Hypothalamus (tissue), 51 donors: ENCODE measurements at places on chromosomes 1 and 21.

DNA sequence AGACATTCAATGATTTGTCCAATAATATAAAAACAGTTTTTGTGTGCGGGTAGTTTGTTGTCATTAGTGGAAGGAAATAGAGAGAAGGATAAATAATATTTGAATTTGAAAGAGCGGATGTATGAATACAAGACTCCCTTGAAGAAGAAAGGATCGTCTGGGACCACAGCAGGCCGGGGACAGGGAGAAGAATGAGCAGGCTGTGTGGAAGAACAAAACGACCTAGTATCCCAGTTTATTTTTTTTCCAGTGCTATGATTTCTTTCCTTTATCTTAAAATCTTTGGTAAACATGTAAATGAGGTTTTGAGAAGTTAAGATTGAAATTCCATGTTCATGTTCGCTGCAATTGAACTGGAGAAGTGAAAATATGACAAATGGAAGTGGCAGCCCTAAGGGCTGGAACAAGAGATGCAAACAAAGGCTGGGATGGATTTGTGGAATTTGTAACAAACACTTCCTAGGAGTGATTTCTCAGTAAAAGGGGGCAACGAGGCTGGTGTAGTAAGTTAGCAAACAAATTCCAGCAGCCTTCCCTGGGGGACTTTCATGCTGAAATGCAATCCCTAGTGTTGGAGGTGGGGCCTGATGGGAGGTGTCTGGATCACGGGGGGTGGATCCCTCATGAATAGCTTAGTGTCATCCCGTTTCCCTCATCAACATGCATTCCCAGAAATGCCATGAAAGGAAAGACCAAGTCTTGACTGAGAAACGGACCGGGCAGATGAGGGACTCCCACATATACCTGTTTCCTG is 10.2 kb upstream of the IFI16 start:
- peak; percentile 73 for DNase-seq

- DNase-seq, result no peak
Observed at GRCh38 chr1:229230893-229231753, 39.8 kb upstream of the RAB4A start.

GRCh38 chr1:162389971-162390370 is 8.4 kb downstream of the C1orf226 start:
- no peak for DNase-seq

DNA sequence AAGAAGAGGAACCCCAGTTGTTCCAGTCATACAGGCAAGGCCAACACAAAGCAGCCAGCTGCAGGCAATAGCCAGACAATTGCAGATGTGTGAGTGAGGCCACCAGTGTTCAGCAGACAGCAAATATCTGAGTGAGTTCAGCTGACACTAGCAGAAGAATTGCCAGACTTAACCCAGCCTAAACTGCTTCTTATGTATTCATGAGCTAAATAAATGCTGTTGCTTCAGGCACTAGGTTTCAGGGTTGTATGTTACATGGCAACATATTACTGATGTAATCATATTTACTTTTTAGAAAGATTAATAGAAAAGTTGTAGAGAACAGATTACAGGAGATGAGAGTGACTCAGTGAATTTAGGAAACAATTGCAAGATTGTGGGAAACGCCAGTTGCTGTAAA is 129.8 kb upstream of the CHODL start:
- no peak for DNase-seq

DNA sequence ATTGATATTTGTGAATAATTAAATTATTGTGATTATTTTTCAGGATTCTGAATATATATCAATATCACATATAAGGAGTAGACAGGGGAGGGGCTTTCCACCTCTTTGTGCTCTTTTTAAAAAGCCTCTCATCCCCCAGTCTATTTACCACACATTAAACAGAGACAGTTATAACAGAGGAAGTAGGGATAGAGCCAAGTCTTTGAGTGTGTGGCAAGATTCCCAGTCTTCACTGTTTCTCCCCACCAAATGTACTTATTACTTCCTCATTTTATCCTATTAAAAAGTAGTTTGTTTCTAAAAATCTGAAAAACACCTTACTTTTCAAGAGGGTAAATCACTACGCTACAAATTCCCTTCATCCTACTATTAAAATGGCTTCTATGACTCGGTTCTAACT is 46.7 kb downstream of the EPS15 start:
- no peak for DNase-seq

GRCh38 chr1:10325521-10325920 is 73.3 kb upstream of the PGD start:
- DNase-seq, result no peak

DNA sequence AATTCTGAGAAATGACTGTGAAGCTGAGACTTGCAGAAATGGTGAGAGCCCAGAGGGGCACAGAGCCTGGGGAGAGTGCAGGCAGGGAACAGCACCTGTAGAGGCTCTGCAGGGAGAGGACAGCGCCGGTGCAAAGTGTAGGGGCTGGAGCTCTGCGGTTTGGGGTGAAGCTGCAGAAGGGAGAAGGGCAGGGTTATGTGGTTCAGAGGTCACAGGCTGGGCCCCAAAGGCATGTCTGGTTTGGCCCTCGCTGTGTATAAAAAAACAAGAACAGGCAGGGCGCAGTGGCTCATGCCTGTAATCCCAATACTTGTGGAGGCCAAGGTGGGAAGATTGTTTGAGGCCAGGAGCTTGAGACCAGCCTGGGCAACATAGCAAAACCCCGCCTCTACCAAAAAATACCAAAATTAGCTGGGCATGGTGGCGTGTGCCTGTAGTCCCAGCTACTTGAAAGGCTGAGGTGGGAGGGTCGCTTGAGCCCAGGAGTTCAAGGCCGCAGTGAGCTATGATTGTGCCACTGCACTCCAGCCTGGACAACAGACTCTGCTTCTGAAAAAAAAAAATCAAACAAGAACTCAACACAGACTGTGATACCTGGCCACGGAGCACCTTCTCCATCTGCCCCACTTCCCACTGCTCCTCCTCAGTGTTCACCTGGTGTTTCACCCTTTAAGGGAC is 29.1 kb downstream of the SERINC2 start:
- no peak for DNase-seq

- peak; percentile 9 for DNase-seq
Observed at GRCh38 chr1:195663549-195664280, 944.5 kb downstream of the KCNT2 start.

GRCh38 chr1:3956527-3957170 is 56.6 kb upstream of the C1orf174 start:
- no peak for DNase-seq

DNA sequence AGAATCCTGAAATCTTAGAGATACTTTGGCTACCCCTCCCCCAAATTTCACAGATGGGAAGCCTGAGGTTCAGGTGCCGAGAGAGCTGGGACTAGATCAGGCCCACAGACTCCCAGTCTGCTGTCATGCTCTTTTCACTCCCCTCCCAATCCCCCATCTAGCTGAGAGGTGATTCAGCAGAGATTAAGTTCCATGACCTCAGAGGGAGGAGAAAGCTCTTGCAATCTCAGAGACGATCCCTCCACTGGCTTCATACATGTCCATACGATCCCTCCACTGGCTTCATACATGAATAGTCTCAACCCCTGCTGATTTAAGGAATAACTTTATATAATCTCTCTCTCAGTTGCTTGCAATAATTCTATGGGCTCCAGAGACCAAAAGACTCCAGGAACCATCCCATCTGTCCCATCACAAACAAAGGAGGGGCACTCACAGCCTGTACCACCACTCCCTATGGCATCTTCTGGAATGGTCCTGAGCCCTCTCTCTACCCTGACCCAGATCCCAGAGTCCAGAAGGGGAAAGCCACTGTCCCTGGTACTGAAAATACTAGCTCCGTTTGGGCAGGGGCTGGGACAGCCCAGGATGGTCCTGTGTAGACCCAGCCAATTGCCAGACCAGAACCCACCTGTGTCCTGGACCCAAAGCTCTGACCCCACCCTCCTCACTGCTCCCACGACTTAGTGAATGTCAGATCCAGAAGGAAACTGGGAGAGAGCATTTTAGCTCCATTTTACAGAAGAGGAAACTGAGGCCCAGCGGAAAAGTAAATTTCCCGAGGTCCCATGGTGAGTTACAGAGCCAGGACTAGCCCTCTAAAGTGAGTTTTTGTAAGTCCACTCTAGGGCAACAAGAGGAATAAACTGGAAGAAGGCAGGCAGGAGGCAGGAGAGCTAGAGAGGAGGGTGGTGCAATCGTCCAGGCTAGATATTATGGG is 27.1 kb downstream of the RIMS3 start:
- DNase-seq, result no peak

GRCh38 chr1:223665592-223666312 is at the start of gene CAPN8:
Gene CAPN8 (minus strand): TSS chr1:223665701. CDS start chr1:223665646, 55 bp downstream.
- no peak for DNase-seq

GRCh38 chr1:75392278-75392677 is 218.6 kb downstream of the SLC44A5 start:
- DNase-seq, result no peak

GRCh38 chr1:33709783-33710718 is 153.8 kb upstream of the HMGB4 start:
- no peak for DNase-seq

- no peak for DNase-seq
Observed at GRCh38 chr21:34553151-34553952, 41.3 kb upstream of the KCNE1 start.

GRCh38 chr1:205056188-205056611 is 13.2 kb downstream of the CNTN2 start:
- DNase-seq, result no peak

- no peak for DNase-seq
Observed at GRCh38 chr1:44679468-44679867, 5.0 kb downstream of the ARMH1 start.

GRCh38 chr1:27132624-27133023 is 22.3 kb downstream of the SLC9A1 start:
- no peak for DNase-seq

- DNase-seq, result no peak
Observed at GRCh38 chr1:107244709-107245500, 104.1 kb downstream of the NTNG1 start.

DNA sequence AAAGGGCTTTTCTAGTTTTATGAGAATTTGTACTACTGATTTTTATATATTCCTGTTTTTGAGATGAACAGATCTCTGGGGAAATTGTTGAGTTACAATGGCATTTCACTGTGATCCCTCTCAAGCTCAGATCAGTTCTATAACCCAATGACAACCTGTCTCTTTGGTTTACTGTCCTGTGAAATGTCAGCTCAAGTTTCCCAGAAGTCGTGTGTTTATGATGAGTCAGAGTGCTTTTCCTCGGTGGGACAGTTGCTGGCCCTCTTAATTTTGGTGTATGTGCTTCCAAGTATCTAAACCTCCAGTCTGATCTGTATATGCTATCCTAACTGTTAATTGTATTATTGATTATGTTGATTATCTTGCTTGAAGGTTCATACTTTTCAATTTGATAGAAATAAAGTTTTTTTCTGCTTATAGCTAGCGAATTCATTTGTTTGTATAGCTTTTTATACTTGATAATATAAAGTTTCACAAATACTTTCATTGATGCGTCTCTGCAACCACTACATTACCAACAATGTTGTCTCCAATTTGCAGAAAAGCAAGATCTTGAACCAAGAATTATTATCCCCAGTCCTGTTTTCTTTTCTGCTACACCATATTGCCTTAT is 77.5 kb upstream of the DNAJC6 start:
- no peak for DNase-seq

DNA sequence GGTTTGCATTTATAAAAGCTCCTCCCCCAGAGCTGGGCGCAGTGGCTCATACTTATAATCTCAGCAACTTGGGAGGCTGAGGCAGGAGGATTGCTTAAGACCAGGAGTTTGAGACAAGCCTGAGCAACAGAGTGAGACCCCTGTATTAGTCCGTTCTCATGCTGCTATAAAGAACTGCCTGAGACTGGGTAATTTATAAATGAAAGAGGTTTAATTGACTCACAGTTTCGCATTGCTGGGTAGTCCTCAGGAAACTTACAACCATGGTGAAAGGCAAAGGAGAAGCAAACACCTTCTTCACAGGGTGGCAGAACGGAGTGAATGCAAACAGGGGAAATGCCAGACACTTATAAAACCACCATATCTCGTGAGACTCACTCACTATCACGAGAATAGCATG is 52.5 kb downstream of the ZNF684 start:
- DNase-seq, result no peak

GRCh38 chr1:112708489-112708888 is 1.6 kb upstream of the RHOC start:
- no peak for DNase-seq

GRCh38 chr1:238409191-238409850 is 518.6 kb upstream of the ZP4 start:
- DNase-seq, result no peak

DNA sequence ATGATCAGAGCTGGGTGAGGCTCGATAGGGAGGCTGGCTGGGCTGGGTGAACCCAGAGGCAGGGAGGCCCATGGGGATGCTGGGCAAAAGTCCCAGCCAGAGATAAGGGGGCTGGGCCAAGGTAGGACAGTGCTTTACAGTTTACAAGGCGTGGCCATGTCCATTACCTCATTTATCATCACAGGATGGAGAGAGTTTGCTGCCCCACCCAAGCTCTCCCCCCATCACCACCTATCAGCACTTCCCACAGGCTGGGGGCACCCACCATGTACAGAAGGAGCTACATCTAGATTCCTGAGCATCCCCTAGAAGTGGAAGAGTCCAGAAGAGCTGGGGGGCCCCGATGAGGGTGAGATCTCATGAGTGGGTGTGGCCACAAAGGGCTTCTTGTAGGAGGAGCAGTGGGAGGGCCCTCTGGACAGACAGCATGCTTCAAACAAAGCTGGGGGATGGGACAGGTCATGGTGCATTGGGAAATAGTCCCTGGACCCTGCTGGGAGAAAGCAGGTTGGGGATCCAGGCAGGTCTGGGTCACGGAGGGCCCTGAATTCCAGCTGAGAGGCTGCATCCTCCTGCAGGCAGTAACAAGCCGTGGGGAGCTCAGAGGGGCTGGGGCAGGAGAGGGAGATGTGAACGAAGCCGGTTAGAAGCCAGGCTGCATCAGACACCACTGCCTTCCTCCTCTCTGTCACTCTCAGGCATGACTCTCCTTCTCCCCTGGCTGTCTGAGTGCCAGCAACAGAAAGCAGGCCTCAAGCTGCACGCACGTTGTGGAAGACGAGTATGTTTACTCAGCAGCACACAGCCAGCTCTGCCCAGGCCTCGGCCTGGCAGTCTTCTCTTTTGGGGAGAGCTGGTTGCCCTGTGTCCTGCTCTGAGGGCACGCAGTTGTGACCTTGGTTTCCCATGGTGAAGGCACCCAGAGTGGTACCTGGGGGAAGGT is 202.3 kb downstream of the HIVEP3 start:
- no peak for DNase-seq

DNA sequence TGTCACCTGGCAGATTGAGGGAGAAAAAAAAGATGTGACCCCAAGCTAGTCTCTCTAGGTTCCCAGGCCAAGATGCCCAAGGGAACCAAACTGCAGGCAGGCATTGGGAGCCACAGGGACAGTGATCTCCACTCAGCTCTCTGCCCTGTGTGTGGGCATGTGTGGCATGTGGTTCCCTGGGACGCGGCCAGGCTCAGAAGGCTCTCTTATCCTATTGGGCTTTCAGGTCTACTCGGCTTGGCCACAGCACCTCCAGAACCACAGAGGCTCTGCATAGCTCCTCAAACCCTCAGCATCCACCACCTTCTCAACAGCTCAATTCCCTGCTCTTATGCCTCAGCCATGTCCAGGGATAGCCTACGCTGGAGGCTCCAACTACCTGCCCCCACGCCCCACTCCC is 22.0 kb downstream of the IQGAP3 start:
- DNase-seq, result no peak
